ENCODE measurements at places on chromosomes 16 and 17.
A peak's percentile ranks its signal among the peaks of the same experiment; 100 is the strongest.

DNA sequence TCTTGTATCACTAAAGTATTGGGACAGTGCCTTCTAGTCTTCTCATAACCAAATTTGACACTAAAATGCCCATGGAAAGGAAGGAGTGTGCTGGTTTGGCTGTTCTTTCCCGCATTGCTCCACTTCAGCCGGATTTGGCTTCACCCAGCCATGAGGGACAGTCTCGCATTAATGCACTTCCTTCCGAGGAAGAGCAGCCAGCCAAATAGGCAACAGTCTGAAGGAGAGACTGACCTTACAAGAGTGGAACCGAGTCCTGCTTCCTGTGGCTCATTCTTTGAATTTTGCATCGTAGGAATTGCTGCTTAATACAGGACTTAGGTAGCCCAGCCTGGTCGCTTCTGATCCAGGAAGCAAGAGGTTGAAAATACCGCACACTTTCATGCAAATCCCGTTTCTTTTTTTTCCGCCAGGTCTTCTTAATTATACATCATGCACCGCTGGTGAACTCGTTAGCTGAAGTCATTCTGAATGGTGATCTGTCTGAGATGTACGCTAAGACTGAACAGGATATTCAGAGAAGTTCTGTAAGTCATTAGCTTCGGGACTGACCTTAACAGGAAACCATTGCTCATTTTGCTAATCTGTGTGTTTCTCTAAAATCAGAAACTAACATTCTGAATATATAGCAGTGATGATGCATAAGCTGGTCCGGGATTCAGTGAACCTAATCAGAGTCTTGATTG is 38.2 kb downstream of the CLEC16A start:
- no peak for DNase-seq

DNA sequence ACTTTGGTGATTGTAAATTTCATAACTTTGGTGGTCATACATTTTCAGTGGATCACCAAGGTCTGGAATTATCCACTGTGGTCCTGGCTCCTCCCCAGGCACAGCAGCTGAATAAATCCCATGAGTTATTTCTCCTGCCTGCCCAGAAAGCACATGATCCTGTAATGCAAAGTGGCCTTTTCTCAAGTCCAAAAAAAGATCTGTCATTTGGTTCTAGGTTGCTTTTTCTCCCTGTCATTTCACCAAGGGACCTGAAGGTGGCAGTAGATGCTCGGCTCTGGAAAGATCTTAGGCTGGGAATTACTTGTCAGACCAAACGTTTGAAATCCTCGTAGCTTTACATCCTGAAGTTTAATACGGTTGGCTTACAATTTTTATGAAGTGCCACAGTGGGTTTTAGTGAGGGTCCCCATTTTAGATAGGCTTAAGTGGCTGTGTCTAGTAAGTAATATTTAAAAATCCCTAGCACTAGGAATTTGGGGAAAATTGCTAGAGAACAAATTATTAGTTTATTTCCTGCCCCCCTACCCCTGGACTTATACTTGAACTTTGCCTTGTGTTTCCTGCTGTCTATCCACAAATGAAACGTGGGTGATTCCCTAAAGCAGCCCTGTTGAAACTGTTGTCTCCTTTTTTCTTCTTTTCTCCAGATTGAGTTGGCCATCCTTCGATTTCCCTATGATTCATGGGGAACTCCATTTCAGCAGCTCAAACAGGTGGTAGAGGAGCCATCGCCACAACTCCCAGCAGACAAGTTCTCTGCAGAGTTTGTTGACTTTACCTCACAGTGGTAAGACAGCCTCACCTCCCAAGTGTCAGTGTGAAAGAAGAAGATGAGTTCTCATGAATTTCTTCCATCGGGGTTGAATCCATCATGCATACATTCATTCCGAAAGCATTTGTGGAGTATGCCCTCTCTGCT is 111.7 kb downstream of the MAP2K6 start:
- peak; percentile 59 for DNase-seq

- DNase-seq: no peak
These were observed 44.0 kb downstream of the ZNF276 start for GRCh38 chr16:89765292-89765830.

DNA sequence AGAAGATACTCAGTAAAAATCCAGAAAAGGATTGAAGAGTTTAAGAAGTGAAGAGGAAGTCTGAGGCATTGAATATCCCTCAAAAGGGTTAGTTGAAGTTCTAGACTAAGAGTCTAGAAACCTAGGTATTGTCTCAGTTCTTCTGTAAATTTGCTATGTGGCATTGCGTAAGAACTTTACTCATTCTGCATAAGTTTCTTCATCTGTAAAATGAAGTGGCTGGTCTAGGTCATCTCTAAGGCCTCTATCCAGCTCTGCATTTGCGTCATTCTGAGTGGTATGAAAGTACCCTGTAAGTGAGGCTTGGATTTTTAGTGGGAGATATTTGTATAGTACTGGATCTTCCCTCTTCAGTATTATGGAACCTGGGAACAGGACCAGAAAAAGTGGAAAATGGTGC is 130.2 kb downstream of the MYO1D start:
- peak; percentile 39 for DNase-seq

DNA sequence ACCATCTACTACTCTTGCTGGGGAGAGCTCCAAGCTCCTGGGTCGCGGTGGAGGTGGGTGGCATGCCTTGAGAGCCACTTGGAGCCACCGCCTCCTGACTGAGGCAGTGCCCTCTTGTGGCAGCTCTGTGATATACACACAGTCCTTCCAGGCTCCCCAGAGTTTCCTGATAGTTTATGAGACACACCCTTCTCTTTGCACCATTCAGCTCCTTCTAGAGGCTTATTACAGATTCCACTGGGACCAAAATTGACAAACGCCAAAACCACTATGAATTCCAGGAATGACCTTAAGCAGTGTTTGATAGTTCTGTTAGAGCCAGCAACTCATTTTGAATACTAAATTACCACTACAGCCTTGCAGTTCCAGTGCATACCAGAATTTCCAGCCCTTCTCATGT is 170.1 kb upstream of the CDH13 start:
- DNase-seq: peak; percentile 58

- DNase-seq: no peak
These were observed 183.2 kb downstream of the CYB561 start for GRCh38 chr17:63262751-63263476.

DNA sequence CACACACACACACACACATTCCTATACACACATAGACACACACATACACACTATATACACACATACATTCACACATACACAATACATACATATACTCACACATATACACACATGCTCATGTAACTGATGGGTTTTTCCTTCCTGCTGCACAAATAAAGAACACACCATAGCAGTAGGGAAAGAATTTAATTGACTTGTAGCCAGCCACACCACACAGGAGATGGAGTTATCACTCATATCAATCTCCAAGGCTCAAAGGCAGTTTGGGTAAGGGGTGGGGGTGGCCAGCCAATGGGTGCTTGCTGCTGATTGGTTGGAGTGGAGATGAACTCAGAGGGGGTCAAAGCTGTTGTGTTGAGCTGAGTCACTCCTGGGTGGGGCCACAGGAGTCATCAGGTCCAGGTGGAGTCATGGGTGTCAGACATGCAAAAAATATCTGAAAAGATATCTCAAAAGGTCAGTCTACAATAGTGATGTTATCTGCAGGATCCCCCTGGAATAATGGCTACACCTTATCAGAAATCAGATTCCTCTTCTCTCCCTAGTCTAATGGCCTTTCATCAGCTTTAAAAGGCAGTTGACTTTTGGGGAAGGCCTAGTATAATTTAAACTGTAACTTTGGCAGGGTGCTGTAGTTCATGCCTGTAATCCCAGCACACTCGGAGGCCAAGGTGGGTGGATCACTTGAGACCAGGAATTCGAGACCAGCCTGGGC is 46.1 kb downstream of the WSB1 start:
- no peak for DNase-seq

GRCh38 chr17:30372755-30373154 is 6.0 kb upstream of the CPD start:
- peak; percentile 15 for DNase-seq

DNA sequence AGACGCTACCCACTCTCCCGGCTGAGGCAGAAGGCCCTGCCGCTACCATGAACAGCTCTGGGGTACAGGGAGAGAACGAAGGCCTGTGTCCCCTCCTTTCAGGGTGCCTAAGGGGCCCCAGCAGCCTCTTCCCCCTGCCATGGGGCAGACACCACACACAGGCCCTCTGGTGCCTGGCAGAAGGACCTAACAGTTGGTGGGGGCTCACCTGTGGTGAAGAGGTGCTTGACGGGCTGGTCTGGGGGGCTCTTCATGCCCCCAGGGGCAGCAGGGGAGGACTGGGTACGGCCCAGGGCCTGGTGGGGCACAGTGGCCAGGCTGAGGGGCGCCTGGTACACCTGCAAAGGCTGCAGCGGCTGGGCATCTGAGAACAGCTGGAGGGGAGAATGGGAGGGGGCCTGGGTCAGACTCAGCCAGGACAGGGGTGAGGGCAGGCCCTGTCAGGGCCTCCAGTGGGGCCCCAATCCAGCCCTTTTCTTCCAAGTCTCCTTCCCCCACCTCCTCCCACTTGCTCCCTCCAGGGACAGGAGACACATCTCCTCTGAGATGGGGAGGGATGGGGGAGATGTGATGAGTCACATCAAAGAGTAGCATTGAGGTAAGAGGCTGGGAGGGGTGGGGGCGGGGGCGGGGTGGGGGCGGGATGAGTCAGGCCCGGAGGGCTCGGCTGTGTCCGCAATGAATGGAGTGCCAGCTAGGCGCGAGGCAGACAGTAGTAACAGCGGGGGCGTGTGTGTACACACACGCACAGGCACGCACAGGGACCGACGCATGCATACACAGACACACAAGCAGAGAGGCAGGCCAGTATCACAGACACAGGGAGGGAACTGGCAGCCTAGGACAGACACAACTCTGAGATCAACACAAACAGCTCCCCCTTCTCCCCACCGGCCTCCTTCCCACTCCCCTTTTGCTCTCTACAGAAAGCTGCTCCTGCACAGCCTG is 16.1 kb downstream of the G6PC3 start:
- peak; percentile 94 for DNase-seq

DNA sequence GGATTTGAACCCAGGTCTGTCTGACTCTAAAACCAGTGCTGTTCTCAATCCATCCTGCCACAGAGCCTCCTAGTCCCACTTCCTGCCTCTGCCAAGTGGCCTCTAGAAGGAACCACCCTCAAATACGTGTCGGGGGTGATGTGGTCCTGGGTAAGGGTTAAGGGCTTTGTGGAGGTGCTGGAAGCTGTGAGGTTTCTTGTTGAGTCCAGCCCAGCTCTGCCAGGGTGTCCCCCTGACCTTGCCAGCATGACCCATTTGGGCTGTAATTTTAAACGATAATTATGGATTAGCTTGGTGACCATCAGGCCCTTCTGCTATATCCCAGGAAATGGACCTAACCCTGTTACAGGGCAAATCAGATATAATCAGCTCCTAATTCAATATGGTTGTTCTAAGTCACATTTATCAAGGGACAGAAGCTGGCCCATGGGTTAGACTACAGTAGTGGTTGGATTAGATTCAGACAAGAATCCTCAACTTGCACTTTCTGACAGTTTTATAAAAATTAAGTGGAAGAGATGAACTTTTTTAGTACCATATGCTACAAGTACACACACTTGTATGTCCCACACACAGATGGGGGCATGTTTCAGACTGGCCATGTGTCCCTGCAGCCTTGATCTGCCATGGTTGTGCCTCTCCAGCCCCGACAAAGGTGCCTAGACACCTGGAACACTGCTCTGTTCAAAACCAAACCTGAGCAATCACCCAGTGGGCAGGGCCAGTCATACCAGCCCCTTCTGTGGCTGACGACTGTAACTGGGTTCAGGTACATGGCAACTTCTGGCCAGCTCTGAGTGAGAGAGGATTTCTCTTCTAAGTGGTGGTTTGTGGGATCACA is 48.0 kb downstream of the SMPD3 start:
- no peak for DNase-seq
